ENCODE measurements at places on chromosomes 2 and 18. TPM values are rescaled to one million over a fixed set of nuclear protein-coding genes. Genes with fewer than 3 reads are reported as not detected.

The DLGAP1 gene
- not detected for polyA plus RNA-seq

The TUBB8B gene
- polyA plus RNA-seq, result 0.59 TPM

DNA sequence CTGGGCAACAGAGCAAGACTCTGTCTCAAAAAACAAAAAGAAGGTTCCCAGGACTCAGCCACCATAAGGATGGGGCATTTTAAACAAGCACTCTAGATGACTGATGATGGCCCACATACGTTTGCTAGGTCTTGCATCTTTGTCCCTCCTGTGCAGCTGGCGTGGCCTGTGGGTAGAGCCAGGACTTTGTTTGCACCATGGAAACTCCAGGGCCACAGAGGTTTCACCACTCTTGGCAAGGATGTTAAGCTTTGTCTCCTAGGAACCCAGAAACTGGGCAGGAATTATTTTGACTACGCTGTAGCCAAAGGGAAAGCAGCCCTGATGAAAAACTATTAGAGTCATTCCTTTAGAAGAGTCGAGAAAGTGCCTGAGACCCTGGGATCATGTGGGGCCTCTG lies 75.3 kb upstream of the STPG4 start:
- peak; percentile 9 for DNase-seq

GRCh38 chr2:101339266-101339880 lies 30.9 kb upstream of the RNF149 start:
- DNase-seq, result no peak

GRCh38 chr2:197944416-197945096 lies 140.2 kb downstream of the PLCL1 start:
- no peak for DNase-seq

DNA sequence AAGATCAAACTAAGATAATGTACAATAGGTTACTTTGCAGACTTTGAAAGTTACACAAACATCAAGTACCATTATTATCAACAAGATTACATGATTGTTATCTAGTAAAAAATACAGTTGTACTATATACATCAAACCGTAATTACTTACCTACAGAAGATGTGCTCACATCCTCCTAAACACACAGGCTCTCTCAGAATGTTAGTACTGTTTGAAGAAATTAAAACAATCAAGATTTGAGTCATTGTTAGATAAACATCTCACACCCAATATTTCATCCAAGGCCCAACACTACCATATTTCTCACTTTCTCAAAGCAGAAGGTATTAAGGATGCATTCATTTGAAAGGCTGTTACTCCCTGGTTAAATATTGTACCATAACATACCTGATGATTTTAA lies 12.6 kb downstream of the BARD1 start:
- DNase-seq, result no peak
